ENCODE measurements at places on chromosomes 13 and 19.

DNA sequence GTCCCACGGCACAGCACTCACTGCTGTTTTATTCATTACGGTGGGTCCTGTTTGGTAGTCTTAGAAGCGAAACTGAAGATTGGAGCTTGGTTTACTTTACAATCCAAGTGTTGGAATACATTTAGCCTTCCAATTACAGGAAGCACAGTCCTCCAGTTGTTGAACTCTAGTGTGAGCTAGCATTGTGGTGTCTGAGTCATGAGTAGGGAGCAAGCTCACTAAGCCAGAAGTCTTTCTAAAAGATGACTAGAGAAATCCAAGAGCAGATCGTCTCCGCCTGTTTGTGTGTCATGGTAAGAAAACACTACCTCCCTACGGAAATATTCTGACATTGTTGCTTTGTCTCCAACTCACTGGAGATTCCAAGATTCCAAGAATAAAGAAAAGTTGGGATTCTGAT is 10.1 kb upstream of the SHISA2 start:
- peak; percentile 89 for DNase-seq

- DNase-seq = no peak
These were observed 259.5 kb downstream of the ITGBL1 start for GRCh38 chr13:101712026-101712348.

DNA sequence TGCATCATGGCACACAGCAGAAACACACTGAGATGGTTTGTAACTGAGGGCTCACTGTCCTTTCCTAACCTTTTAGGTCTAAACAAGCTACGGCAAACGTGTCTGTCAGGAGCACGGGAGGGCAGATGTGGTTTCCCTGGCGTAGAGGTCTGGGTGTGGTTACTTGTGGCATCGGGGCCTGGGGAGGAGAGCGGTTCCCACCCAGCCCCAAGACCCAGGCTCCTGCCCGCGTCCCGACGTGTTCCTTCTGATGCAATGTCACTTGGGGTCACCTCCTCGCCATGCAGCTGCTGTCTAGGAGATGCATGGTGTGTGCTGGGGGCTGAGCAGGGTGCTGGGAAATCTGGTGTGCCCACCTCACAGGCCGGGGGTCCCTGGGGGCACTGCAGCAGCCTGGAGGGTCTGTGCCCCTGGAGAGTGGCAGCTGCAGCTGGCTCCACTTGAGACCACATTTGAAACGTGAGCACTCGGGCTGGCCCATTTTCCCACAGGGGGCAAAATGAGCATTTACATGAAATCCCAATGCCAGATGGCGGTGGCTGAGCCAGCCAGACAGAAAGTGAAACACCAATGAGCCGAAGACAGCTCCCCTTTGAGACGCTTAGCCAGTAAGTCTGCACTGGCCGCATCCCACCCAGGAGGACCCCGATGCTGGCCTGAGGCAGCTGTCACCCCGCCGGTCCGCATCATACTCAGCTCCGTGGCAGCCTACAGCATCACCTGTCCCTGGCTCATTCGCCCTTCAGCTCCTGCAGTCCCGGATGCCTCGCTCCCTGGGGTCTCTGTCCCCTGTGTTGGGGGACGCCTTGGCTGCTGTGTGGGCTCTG is 22.3 kb upstream of the MYDGF start:
- DNase-seq = no peak

- no peak for DNase-seq
These were observed 24.1 kb downstream of the CLEC4M start for GRCh38 chr19:7787141-7787540.

DNA sequence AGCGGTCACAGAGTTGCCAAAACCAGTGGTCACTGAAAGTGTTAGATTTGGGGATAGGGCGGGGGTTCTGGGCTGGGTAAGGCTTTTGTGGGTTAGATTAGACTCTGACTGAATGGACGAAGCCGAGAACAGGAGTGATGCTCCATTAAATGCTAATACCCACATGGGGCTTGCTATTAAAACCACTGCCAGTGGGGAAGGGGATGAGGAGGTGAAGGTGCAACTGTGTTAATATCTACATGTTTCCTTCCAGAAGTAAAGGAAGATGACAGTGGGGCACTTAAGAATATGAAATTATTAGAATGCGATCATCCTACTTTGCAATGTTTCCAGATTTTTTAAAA is 573 bp upstream of the ZNF614 start:
- DNase-seq = no peak

DNA sequence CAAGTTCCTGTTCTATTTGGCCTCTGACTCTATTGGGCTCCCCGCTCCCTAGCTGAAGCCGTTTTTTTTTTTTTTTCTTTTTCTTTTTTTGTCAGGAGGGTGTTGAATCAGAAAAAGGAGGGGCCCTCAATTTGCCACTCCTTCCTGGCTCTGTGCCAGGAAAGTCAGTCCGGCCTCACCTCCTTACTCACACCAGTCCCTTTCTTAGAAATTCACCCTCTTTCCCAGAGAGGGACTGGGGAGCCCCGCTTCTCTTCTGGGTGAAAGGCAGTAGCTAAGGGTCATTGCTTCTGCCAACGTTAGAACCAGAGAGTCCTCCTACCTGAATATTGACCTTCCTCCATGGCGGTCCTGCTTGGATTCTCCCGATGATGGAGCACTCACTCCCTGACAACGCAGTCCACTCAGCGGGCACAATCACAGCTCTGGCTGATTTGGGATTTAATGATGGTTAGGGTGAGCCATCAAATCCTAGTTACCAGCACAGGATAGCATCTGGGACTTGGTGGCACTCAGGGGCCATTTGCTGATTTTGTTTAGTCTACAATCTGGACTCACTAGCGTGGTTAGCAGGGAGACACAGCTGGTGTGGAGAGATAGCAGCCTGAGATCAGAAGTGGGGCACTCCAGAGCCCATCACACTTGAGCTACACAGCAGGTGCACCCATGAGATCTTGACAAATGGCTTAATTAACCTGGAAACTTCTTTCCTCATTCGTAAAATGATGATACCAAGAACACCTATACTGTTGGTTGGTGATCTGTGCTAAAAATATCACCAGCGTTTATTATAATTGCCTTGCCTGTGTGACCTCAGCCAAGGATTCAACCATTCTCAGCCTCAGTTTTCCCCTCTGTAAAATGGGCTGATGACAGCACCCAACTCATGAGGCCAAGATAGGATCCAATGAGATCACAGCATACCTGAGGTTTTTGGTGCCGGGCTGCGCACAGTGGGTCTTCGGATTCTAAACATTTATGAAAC is 2.2 kb downstream of the FCER2 start:
- no peak for DNase-seq

DNA sequence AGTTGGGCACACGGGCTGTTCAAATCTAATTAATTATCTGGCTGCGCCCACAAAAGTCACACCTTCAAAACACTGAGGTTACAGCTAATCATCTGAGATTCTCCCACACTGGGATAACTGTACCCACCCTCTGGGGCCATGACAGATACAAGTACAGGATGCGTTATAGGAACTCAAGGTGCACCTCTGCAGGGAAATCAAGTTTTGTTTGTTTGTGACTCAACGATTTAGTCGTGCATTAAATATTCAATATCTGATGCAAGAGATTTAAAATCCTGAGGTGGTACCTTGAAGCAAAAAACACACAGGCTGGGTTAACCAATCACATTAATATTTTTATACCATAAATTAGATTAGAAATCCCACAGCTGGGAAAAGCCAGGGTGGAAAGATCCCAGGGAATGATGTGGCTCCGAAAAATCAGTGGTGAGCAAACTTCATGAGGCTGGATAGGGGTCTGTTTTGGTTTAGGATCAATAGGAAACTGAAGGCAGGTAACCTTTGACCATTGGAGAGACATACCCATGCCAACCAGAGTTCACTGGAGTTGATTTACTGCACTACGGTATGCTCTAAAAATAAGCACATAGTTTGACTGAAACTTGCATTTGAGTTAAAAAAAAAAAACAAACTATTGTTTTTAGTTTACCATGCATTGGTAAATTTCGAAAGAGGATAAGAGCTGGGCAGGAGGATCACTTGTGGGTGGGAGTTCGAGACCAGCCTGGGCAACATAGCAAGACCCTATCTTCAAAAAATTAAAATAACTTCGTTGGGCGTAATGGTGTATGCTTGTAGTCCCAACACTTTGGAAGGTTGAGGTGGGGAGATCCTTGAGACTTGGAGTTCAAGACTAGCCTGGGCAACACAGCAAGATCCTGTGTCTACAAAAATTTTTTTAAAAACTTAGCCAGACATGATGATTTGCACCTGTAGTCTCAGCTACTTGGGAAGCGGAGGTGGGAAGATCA is 23.9 kb upstream of the CEBPG start:
- DNase-seq = no peak

DNA sequence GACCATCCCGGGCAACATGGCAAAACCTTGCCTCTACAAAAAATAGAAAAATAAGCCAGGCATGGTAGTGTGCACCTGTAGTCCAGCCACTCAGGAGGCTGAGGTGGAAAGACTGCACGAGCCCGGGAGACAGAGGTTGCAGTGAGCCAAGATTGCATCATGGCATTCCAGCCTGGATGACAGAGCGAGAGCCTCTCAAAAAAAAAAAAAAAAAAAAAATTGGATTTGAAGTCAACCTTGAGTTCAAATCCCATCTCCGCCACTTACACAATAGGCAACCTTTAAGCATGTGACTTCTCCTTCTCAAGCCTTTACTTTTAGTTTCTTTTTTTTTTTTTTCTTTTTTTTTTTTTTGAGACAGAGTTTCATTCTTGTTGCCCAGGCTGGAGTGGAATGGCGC is 12.0 kb downstream of the KASH5 start:
- no peak for DNase-seq

- peak; percentile 38 for DNase-seq
These were observed 654 bp downstream of the STAP2 start for GRCh38 chr19:4337906-4338440.

DNA sequence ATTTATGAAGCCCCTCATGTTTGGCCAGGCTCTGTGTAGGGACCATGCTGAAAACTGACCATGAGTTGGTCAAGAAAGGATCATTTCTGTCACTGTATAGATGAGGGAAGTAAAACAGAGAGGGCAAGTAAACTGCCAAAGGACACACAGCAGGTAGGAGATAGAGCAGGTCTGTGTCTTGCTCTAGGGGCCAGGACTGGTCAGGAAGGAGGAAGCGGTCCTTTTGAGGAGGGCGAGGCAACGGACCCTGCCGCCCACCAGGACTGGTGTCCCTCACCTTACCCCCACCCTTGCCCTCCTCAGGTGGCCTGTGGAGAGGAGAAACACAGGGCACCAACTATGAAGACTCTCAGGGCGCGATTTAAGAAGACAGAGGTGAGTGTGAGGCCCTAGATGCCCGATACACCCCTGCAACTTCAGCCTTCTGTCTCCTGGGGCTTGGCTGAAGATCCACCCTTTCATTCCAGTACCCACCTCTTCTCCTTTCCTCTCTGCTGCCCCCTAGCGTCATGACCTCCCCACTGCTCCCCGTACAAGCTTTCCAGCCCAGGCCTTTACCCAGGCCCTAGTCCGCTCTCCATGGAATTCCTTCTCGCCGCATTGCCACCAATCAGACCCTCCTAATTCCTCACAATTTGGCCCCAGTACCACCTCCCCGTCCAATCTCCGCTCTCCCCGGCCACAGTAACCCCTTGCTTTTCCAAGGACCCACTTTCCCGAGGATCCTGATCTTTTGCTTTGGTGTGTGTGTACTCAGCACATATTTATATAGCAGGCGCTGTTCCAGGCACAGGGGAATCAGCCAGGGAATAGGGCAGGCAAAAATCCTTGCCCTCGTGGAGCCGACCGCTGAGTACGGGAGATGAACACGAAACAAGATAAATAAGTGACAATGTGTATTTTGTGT is 3.9 kb downstream of the ANKRD24 start:
- DNase-seq = peak; percentile 64

- no peak for DNase-seq
These were observed 62.1 kb downstream of the PEPD start for GRCh38 chr19:33459222-33460090.

DNA sequence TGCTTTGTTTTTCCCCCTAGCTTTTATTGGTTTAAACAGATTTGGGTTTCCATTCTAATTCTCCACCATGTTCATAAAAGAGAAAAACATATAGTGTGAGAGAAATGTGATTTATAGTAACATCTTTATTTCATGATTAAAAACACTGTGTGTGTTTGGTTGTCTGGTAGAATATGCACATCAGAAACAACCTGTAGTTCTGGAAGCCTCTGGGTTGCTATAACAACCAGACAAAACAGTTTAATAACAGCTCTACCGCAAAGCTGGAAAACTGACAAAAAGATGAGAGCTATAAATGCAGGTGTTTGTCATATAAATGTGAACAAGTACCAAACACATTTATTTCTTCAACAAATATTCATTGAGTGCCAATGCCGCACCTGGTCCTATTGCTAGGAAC is 9.8 kb downstream of the KBTBD6 start:
- DNase-seq = peak; percentile 19

DNA sequence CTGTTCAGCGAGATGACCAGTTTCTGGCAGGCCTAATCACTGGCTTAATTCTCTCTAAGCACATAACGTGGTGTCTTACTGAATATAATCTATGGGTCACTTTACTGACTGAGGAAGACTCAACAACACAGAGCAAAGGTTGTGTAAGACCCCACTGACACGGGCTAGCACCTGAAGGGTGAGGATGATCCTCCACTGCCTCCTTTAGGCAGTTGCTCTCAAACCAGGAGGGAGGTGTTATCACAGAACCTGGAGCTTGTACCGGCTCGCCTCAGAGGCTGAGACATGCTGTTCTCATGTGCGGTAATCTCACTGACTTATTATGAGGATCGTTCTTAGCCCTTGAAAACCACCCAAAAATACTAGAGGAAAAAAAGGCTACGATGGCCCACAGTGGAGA is 28.3 kb downstream of the RCBTB2 start:
- no peak for DNase-seq

GRCh38 chr13:40175639-40176038 is 490.8 kb downstream of the FOXO1 start:
- DNase-seq = no peak

DNA sequence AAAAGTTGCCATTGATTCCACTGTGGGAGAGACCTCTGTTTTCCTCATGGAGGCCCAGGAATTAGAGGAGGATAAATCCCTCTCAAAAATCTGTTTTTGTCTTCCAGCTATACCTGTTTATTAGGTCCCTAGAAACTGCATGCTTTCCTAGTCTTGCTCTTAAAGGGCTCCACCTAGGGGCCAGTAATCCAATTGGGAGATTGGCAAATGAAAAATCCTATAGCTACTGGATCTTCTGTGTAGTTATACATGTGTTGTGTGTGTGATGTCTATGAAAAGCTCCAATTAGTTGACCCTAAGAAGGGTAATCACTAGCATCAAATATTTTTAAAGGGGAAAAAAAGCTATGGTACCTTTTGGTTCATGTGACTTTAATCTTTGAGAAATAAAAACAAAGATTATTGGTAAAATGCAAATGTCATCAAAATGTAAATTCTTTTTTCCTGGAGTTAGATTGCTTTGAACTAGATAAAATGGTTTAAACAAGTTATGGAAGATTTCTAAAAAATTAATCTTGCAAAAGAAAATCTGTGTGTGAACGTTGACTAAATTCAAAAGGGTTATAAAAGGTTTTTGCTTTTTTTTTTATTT is 63.4 kb upstream of the C1QTNF9B start:
- peak; percentile 31 for DNase-seq

DNA sequence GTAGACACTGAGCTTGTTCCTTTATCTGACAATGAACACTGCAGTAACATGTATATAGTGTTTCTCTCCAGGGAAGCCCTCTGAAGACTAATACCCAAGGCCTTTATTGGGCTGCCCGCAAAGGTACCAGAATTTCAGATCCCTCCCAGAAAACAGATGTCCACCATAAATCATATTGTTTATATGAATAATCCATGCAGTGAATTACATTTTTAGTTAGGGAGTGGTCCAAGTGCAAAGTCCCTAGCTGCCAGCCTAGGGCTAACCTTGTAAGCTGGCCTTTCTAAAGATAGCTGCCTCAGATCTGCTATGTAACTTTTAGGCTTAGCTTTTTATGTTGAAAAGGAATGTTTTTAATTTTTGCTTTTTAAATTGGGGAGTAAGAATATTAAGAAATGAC is 44.7 kb downstream of the TDRD3 start:
- DNase-seq = no peak

GRCh38 chr19:862581-863314 is 3.3 kb downstream of the CFD start:
- DNase-seq = peak; percentile 58
